CD4-positive, alpha-beta T cell treated with Interferon gamma for 1 hour (primary cell): ENCODE measurements at places on chromosomes 2 and 18.
A peak's percentile ranks its signal among the peaks of the same experiment; 100 is the strongest.

- no peak for DNase-seq
Observed at GRCh38 chr18:31659576-31660177, 24.7 kb downstream of the B4GALT6 start.

DNA sequence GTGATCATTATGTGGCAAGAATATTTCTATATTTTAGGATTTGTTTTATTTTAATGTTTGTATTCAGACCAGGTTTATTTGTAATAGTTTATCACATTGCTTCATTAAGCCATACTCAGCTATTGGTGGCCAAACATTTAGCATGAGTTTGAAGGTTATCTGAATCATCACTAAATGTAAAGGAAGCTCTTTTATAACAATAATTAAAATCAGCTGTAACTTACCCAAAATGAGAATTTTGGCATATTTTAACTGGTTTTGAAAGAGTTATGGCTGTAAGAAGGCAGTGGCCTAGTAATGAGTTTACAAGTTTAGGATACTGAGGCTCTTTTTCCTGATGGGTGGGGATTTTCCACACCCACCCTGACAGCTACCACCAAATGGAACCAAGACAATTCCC is 177.8 kb downstream of the EN1 start:
- no peak for DNase-seq

GRCh38 chr18:76846217-76846616 is 23.9 kb downstream of the ZNF236 start:
- DNase-seq, result no peak

DNA sequence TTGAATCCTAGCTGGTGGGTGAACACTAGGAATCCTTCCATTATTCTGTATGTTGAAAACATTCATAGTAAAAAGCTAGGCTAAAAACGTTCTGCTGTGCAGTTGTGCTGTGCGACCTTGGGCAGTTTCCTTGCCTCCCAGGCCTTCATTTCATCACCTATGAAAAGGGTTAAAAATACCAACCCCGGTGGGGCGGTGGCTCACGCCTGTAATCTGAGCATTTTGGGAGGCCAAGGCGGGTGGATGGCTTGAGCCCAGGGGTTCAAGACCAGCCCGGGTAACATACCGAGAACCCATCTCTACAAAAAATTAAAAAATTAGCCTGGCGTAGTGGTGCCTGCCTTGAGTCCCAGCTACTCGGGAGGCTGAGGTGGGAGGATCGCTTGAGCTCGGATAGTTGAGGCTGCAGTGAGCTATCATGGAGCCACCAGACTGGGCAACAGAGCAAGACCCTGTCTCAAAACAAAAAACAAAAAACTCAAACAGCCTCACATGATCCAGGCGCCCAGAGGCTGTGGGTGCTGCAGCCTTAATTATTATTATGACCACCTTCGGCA is 2.9 kb upstream of the RRM2 start:
- no peak for DNase-seq

DNA sequence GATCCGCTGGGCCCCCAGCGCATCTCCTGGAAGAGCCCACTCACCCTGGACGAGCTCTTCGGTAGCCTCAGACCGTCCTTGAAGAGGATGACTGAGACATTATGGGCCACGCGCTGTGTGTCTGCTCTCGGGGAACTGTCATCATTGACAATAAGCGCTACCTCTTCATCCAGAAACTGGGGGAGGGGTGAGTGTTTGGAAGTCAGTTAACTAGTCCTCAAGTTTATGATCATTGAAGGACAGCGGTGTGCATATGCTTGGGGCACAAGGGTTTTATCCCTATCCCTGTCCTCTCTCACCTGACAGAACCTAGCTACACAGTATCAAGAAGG is 586 bp downstream of the STK16 start:
- no peak for DNase-seq

- DNase-seq, result no peak
Observed at GRCh38 chr2:177573120-177573519, 180.5 kb downstream of the AGPS start.

GRCh38 chr2:214816008-214816533 is 6.6 kb upstream of the BARD1 start:
- no peak for DNase-seq

GRCh38 chr2:26185954-26186770 is 13.3 kb downstream of the GAREM2 start:
- DNase-seq, result no peak

DNA sequence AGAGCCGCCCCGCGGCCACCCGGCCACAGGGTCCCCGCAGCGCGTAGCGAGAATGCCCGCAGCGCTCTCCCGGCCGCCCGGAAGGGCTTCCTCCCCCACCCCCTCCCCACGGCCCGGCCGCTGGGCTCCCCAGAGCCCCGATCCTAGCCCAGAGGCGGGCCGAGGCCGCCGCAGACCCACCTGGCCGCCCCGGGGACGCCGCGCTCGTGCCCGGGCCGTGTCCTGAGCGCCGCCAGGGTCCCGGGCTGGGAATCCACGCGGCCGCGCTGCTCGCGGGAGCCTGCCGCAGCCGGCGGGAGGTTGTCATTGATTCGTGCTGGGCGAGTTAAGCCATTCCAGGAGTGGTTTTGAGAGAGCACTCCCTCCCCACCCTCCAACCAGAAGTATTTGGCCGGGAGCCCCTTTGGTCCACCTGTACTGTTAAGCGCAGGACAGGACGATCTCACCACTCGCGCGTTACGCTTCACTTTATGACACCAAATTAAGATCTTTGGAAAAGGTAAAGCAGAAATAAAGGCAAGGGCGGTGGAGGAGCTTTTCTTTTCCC is 206.4 kb upstream of the SMAD2 start:
- DNase-seq, result no peak

DNA sequence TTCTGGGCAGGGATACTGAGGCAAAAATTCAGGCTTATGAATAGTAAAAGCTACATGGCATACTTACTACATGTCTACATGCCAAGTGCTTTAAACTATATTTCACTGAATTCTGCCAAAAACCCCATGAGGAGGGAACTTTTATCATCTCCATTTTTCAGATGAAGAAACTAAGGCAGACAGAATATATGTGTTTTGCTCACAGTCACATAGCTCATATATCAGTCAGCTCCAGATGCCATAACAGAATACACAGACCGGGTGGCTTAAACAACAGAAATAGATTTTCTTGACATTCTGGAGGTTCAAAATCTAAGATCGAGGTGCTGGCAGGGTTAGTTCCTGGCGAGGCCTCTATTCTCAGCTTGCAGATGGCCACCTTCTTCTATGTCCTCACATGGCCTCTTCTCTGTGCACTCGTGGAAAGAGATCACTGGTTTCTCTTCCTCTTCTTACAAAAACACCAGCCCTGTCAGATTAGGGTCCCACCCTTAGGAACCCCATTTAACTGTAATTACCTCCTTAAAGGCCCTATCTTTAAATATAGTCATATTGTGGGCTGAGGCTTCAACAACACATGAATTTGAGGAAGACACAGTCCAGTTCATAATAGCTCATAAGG is 27.1 kb upstream of the CREB1 start:
- DNase-seq, result peak; percentile 44

DNA sequence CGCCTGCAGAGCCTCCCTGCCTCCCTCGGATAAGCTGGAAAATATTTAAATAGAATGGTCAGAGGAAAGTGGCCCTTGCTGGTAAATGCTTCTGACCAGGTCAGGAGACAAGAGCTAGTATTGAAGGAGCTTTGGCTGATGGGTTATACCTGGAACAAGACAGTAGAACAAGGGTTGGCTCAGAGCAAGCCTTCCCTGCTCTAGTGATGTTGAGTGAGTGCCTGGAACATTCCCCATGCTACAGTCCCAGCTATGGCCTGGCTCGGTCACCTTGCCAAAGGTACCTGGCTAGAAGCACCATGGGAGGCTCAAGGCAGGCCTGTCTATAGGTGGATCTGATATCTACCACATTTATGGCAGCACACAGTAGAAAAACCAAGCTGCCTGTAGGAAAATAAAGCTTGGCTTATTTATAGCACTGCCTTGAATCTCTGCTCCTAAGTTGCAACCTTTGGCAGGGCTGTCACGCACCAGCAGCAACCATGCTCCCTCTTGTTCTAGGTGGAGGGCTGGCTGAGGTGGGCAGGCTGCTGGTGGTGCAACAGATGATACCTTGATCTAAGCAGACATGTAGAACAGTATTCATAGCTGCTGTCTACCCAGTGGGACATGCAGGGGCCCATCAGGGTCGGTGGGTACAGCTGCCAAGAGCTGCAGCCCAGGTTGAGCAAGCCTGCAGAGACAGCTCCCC is 66.7 kb upstream of the BCL2L11 start:
- DNase-seq, result no peak

GRCh38 chr2:227390468-227391256 is 2.9 kb upstream of the SCYGR1 start:
- no peak for DNase-seq

DNA sequence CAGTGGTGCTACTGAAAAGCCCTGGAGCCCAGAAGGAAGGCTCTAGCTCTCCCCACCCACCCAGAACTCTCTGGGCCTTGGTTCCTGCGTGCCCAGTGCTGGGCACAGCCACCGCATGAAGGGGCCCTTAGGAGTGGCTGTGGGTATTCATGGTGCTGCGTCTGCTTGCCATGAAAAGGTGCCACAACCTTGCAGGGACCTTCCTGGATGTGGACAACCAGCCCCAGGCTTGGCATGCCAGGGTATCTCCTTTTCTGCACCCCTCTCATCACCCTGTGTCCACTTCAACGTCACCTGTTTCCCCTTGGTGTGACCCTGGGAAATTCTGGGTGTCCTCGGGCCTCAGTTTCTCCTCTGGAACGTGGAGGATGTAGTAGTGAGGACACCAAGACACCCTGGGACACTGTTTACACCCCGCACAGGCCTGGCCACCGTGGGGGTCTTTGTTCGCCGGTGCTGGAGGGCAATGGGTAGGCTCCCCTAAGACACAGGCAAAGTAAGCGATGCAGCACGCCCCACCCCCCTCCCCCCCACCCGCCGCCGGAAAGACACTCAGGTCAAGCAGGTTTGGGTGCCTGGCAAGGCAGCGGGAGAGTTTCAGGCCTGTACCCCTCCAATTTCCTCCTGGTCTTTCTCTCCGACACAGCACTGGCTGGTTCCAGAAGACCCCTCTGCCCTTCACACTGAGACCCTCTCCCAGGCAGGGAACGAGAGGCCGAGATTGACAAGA is 34.8 kb upstream of the TAF1B start:
- DNase-seq, result no peak

DNA sequence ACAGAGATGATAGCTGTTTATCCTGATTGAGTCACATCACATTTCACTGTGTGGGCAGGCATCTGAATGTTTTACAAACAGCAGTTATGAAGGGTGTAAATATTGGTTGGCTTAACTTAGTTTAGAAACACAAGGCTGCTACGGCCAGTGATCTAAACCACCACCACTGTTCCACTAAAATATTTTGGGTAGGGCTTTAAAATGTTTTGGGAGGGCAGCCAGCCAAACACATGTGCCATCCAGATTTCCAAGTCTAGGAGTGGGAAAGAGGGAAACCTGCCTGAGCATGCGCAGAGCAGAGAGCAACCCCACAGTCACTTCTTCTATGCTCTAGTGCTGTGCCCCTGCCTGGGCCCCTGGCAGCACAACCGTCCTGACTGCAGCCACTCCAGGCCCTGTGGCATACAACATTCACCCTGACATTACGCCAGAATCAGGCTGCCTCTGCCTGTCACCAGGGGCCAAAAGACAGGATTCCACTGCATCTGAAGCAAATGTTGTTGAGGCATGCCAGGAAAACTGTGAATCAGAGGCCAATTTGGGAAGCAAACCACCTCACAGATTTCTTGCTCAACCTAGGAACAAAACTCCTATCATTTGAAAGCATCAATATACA is 74.8 kb upstream of the COL5A2 start:
- no peak for DNase-seq

GRCh38 chr2:239874636-239875356 is 150.3 kb downstream of the NDUFA10 start:
- no peak for DNase-seq

GRCh38 chr18:52163478-52163877 is 176.5 kb upstream of the DCC start:
- no peak for DNase-seq

- no peak for DNase-seq
Observed at GRCh38 chr2:39431592-39432316, 5.3 kb downstream of the MAP4K3 start.
